NCI-H1436 (cell line): ENCODE measurements at places on chromosomes 5 and 9.

- DNase-seq, result no peak
Measured at GRCh38 chr5:53568871-53569270, 8.4 kb downstream of the NDUFS4 start.

DNA sequence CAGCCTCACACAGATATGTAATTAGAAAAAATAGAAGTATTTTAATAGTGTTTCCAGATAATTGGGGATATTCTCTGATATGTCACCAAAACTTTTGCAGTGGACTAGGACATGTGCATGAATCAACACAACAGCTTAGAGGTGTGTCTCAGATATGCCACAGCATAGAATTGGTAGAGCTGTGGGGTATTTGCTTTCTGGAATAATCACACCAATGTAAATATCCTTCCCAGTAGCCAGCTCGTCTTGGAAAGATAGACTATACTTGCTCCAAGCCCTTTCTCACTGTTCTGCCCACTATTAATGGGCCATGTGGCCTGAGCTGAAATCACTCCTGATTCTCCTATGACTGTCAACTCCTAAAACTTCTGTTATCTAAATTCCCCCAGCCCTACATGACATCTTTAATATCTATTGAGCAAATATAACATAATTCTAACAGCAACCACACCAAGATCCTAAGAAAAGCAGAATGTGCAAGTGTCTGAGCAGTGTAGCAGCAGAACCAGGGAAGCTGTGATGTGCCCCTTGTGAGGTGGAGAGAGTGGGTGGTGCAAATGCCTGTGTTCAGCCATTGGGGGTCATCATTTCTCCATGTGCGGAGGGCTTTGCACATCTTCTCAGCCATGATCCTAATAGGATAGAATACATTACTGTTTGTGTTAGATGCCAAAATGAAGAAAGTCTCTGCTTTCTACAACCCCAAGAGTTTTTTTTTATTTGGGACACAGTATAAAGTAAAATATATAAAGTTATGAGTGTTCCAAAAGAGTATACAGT, 65.0 kb downstream of the MELK start:
- no peak for DNase-seq

GRCh38 chr5:123098767-123099513, 9.9 kb downstream of the PRDM6 start:
- DNase-seq, result no peak

- no peak for DNase-seq
Measured at GRCh38 chr9:113528811-113529210, 65.3 kb downstream of the RGS3 start.

- no peak for DNase-seq
Measured at GRCh38 chr5:10849278-10849677, 88.2 kb upstream of the DAP start.

DNA sequence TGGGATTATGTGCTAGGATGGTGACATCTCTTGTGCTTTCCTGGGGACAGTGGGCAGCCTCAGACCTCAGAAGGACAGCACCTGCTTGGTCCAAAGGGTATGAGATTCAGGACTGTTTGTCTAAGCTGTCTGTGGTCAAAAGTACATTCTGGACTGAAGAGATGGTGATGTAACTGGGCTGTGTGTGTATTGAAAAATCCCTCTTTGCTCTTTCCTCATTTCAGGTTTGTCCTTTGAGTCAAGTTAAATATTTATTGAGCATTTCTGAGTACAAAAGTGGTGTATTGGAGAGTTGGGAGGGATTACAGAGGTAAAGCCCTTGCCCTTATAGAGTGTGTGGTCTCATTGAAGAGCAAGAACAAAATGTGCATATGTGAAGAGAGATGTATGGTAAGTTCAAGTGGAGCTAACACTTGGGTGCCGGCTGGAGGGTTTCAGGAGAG, 46.7 kb downstream of the RCL1 start:
- no peak for DNase-seq

GRCh38 chr5:174381241-174381640, 335.7 kb downstream of the NSG2 start:
- DNase-seq, result no peak

DNA sequence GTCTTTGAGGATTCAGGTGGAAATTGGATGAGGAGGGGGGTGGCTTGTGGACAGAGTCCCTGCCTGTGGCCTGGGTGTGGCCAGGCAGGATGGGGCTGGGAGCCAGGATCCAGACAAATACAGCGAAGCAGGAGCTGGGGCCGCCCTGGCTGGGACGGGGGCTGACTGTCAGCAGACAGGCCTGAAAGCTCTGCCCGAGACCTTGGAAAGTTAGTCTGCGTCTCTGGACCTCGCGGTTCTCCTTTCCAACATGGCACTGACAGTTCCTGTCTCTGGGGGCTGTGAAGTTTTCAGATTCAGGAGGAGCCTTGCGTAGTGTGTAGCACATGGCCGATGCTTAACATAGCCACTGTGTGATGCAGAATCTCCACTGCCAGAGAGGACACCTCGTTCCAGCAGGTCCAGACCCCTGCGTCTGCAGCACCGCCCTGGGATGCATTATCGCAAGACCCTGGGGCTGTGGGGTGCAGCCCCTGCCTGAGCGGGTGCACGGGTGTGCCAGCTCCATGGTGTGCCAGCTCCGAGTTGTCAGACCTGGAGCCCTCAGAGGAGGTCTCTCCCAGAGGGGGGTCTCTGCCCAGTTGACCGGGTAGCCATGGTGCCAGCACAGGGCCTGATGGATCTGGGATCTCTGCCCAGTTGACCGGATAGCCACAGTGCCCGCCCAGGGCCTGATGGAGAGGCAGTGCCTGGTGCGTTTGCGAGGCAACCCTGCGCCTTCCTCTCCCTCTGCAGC, 89.3 kb downstream of the COL5A1 start:
- no peak for DNase-seq

GRCh38 chr5:87361536-87362213, 51.1 kb downstream of the CCNH start:
- DNase-seq, result no peak

DNA sequence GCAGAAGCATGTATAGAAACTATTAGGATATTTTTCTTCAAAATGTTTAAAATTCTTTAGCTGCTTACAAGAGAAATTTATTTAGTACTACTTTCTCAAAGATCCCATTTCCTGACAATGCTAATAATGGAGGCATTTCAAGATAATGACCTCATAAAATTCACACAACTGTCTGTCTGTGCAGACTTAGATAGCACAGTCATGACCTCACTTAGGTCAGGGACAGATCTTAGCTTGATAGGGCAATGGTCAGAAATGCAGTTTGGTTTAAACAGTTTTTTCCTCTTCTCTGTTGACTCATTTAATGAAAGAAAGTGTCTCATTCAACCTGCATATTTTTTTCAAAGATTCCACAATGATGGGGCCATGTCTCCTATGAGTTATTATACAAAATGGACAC, 128.4 kb downstream of the GRIA1 start:
- no peak for DNase-seq

- DNase-seq, result no peak
Measured at GRCh38 chr5:14516901-14517300, 64.7 kb upstream of the OTULINL start.

GRCh38 chr5:101418713-101419118, 515.6 kb upstream of the ST8SIA4 start:
- DNase-seq, result no peak

DNA sequence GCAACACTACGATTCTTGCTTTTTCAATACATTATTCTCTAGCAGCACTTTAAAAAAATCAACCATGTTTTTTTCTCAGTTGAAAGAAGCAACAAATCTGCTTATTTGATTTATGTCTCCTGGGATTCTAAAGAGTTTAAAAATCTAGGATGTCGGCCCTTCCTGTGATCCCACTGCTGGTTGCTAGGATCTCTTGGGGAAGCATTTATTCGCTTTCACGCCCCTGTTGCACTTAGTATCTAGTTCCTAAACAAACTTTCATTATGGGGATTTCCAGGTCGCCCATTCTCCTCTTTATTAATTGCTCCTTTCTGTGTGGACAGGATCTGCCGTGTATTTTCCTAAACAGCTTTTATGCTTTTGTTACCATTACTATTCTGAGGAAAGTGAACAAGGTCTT, 313.5 kb downstream of the AGTPBP1 start:
- DNase-seq, result no peak

DNA sequence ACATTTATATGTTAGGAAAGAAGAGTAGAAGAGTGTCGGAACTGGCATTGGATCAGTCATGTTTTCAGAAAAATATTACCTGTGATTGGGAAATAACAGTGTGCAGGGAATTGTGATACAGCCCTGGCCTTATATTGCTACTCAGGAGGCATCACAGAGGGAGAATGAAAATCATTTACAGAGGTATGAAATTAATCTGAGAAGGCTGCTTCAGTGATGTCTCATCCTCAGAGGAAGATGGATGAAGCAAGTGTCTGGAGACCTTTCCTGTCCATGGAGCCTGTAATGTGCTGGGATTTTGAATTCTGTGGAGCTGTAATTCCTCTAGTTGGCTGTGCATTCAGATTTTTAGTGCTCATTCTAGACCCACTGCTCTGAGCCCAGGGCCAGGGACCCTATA, 3.8 kb downstream of the ACTBL2 start:
- DNase-seq, result no peak

DNA sequence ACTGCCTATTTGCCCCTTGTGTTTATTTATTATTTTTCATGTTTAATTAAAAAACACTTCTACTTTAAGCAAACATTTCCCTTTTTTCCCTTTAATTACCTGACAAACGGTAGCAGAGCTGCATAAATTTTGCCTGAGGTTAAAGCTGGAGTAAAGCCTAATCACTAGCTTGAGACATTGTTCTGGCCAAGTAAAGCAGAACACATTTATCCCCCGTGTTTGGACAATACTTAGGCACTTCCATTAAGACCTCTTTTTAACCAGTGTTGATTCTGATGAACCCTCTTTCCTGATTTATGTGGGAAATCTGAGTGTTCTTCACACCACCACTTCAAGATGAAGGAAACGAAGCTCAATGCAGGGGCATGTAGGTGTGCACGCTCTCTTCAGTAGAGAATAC, 54.5 kb downstream of the BNC2 start:
- no peak for DNase-seq

DNA sequence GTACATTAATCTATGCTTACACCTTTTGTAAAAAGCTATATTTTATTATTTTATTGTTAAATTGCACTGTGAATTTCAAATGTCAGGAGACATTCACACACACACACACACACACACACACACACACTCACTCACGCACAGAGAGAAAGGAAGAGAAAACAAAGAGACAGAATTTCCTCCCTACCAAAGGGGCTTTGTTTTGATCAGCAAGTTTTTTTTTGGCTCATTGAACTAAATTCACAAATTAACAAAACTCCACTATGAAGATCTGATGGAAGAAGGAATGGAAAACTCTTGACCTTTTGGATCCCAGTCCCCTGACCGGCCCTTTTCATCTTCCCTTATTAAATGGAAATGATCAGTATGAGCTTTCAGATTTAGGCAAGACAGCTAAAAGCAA, 161.2 kb downstream of the PDE4D start:
- DNase-seq, result no peak

GRCh38 chr9:27749838-27750237, 176.6 kb upstream of the C9orf72 start:
- no peak for DNase-seq

DNA sequence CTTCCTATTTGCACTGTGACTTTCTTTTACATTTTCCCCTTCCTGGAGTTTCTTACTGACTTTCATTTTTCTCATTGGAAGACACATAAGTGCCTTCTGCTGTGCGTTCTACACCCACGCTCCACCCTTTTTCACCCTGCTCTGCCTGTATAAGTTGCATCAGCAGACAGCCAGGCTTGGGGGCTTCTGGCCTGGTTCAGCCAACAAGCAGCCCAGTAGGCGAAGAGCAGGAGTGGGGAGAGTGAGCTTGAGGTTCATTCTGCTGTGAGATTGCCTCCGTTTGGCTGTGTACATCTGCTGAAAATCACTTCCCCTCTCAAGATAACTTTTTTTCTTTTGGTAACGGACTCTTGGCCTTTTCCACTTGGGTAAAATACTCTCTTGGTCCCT, 38.4 kb downstream of the RASGRF2 start:
- no peak for DNase-seq

DNA sequence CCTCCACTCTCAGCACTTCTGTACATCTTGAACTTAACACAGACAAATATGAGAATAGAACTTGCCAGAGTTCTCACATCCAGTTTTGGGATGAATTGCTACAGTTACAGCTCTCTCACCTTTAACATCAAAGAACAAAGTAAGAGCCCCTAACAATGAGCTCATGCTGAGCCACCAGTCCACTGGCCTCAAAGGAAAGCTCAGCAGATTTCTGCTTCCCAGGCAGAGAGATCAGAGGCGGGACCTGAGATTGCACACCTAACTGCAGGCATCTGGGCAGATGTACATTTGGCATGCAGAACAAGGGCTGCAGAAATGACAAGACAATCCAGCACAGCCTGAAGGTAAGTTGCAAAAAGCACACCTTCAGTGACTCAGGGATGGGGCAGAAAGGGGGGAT, 300.9 kb downstream of the MRPS30 start:
- DNase-seq, result no peak

DNA sequence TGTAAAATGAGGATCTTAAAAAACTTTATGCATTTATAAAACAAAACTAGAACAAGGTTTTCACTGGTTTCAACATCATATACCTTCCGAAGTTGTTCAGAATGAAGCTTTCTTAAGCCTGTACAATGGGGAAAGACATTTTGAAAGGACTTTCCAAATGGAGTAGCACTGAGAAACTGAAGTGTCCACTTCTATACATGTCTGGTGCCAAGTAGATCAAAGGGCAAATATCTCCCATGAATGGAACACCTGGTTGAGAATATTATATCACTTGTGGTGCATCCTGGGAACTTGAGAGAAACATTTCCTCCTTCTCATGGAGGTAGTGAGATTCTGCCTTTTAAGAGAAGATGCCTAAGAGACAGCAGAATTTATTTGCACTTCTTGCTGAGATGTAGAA, 182.1 kb upstream of the ACTBL2 start:
- DNase-seq, result no peak

GRCh38 chr9:8431505-8431904, 631.9 kb upstream of the DMAC1 start:
- DNase-seq, result no peak

DNA sequence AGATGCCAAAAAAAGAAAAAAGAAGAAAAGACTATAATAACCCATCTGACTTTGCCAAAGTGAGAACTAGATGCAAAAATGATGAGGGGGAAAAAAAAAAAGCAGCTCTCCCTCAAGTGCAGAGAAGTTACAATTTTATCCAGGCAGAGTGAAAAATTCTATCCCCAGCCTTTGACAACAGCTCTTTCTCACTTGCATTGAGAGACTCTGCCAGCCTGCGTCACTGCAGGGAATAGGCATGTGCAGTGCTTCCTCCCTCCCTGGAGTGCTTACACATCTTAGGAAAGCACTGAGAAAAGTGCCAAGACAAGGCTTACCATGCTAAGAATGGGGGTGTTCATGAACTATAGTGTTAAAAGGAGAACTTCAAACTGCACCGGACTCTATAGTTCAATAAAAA, 418.6 kb upstream of the TYRP1 start:
- no peak for DNase-seq
